ENCODE measurements at places on chromosomes 7 and 10. TPM values are rescaled to one million over a fixed set of nuclear protein-coding genes. Genes with fewer than 3 reads are reported as not detected.
A peak's percentile ranks its signal among the peaks of the same experiment; 100 is the strongest.

IFIT1B gene
- 0.10 TPM for polyA plus RNA-seq

PSMA2 gene
- 609 TPM for polyA plus RNA-seq

PAXIP1 gene
- 11.2 TPM for polyA plus RNA-seq

SGCE gene
- 53.5 TPM for polyA plus RNA-seq

OR13A1 gene
- 0.21 TPM for polyA plus RNA-seq

SKIDA1 gene
- 0.94 TPM for polyA plus RNA-seq

FOXP2 gene
- 0.31 TPM for polyA plus RNA-seq

GRCh38 chr7:157003756-157004520 lies 6.5 kb downstream of the MNX1 start:
- peaks cover 68% of the 10 kb centered on the region for H3K4me1 ChIP-seq
- no peaks in the 10 kb centered on the region for H3K36me3 ChIP-seq
- peak; percentile 88 for DNase-seq
- H3K27me3 ChIP-seq, result peaks cover 100% of the 10 kb centered on the region
- peak overlapping the region; percentile 48 for H3K4me3 ChIP-seq

- H3K4me3 ChIP-seq, result no peak overlapping the region
- no peaks in the 10 kb centered on the region for H3K27me3 ChIP-seq
- no peak for DNase-seq
- H3K4me1 ChIP-seq, result peaks cover 4% of the 10 kb centered on the region
- H3K27ac ChIP-seq, result no peak overlapping the region
Observed at GRCh38 chr10:4129866-4130477, 345.0 kb upstream of the KLF6 start.

DNA sequence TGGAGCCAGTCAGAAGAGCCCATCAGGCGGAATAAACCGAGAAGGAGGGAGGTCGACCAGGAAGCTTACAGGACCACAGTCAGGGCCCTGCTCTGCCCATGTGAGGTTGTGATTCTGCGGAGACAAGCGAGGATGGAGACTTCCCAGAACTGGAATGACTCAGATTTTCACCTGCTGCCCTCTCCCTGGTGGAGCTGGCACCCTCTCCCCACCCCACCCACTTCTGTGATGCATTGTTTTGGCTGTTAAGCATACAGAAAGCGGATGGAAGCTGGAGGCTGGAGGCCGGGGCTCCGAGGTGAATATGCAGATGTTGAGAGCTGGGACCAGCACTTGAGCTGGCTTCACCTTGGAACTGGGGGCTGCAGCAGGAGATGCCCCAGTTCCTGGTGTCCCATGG lies 57.4 kb downstream of the NPTX2 start:
- H3K27me3 ChIP-seq, result peaks cover 3% of the 10 kb centered on the region
- no peak for DNase-seq
- H3K4me1 ChIP-seq, result no peaks in the 10 kb centered on the region

- H3K4me1 ChIP-seq, result no peaks in the 10 kb centered on the region
- no peaks in the 10 kb centered on the region for H3K27me3 ChIP-seq
- H3K27ac ChIP-seq, result no peak overlapping the region
- DNase-seq, result no peak
- peaks cover 10% of the 10 kb centered on the region for H3K36me3 ChIP-seq
Observed at GRCh38 chr7:148999192-148999591, 29.1 kb downstream of the PDIA4 start.

- no peaks in the 10 kb centered on the region for H3K4me1 ChIP-seq
- no peaks in the 10 kb centered on the region for H3K27me3 ChIP-seq
- H3K36me3 ChIP-seq, result no peaks in the 10 kb centered on the region
- peak overlapping the region; percentile 51 for H3K4me3 ChIP-seq
- no peak overlapping the region for H3K27ac ChIP-seq
Observed at GRCh38 chr7:142782922-142783900, 12.4 kb downstream of the PRSS2 start.

DNA sequence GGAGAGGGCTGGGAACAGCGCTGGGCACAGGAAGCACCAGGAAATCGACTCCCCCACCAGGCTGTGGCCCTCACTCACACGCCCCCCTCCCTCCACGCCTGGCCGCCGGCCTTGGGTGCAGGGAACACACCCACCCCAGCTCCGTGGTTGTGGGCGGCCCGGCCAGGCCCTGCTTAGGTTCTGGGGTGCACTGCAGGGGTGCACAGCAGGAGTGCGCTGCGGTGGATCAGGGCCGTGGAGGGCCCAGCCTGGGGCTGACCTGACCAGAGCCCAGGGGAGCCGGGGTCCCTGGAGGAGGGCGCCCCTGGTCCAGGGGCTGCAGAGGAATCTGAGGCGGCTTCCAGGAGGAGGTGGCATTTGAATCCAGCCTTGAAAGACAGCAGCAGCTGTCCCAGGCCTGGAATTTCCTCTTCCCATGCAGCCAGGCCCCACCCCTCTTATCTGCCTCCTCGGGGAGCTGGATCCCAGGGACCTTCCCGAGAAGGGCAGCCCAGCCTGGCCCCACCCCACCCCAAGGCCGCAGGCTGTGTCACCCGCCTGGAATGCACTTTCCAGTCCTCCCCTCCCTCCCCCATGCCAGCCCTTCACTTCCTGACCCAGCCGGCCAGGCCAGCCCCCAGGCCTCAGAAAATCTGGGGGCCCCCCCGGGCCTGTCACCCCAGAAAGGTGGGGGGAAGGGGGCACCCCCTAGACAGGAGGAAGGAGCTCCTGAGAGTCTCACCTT lies 18.4 kb upstream of the PDGFA start:
- H3K4me1 ChIP-seq, result peaks cover 3% of the 10 kb centered on the region
- H3K4me3 ChIP-seq, result no peak overlapping the region
- H3K27ac ChIP-seq, result no peak overlapping the region
- H3K27me3 ChIP-seq, result no peaks in the 10 kb centered on the region

DNA sequence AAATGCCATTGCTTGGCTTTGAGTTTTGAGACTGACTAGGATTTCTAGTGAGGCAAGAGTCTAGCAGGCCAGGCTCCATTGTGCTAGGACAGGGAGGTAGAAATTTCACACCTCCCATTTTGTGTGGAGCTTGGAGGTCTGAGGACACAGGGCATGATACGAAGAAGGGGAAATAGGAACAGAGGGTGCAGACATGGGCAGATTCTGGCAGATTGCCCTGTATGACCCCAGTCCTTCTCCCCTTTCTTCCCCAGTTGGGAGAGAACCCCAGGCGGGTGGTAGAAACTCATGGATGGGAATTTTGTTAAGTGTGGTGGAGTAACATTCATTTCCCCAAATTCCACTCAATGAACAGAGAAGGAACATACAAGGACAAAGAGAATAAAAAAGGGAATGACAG lies 54.4 kb downstream of the RAMP3 start:
- H3K27ac ChIP-seq, result no peak overlapping the region
- H3K27me3 ChIP-seq, result no peaks in the 10 kb centered on the region
- H3K4me1 ChIP-seq, result no peaks in the 10 kb centered on the region
- DNase-seq, result no peak
